ENCODE measurements at places on chromosomes 5 and 9.

DNA sequence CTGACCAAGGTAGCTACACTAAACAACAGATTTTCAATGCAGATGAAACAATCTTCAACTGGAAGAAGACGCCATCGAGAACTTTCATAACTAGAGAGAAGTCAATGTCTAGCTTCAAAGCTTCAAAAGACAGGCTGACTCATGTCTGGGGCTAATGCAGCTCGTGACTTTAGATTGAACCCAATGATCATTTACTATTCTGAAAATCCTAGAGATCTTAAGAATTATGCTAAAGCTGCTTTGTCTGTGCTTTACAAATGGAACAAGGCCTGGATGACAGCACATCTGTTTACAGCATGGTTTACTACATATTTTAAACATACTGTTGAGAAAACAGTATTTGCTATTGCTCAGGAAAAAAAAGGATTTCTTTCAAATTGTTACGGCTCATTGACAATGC lies 54.9 kb downstream of the RICTOR start:
- DNase-seq: no peak

DNA sequence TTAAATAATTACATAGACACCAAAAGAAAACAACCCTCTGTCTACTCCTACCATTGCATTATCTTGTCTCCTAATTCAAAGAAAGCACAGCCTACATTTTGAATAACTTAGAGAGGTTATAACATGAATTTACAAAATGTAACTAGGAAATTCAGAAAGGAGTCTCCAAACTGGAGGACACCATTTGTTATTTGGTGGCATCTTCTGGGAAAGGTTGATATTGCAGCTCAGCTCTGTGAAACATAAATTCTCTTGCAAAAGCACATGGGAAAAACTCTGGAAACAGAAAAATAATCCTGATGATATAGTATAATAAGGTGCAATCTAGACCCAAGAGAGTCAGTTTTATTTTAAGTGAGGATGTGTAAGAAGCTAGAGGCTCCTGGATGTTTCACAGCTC lies 215.3 kb downstream of the MLLT3 start:
- no peak for DNase-seq

DNA sequence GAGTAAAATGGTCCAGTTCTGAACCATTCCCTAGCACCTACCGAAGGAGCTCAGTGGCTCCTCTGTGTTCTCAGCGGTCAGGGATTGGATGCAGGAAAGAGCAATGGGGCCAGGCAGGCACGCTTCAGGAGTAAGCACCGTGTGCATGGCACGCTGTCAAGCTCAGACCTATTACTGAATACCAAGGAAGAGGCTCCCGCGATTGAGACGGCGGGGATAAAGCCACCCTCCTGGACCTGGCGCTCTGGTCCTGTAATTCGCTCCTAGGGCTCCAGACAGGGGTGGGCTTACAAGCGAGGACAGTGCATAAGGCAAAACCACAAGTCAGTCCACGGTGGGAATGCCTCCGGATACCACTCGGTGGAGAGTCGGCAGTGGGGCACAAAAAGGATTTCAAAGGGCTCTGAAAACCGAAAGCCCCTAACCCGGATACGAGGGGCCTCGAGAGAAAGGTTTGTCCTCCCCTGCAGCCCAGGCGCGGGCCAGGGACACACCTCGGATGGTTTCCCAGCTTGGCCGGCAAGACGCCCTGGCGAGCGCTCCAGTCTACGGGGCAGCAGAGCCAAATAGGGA lies 988 bp downstream of the OXCT1 start:
- no peak for DNase-seq

- no peak for DNase-seq
Measured at GRCh38 chr9:128771094-128771721, 519 bp downstream of the ZER1 start.

GRCh38 chr5:90866915-90867731 lies 308.5 kb downstream of the ADGRV1 start:
- no peak for DNase-seq

- DNase-seq: no peak
Measured at GRCh38 chr5:127909066-127909465, 174.5 kb upstream of the SLC12A2 start.

GRCh38 chr5:14166437-14166836 lies 23.3 kb downstream of the TRIO start:
- no peak for DNase-seq

- DNase-seq: no peak
Measured at GRCh38 chr9:132905726-132906125, 27.0 kb downstream of the SPACA9 start.

DNA sequence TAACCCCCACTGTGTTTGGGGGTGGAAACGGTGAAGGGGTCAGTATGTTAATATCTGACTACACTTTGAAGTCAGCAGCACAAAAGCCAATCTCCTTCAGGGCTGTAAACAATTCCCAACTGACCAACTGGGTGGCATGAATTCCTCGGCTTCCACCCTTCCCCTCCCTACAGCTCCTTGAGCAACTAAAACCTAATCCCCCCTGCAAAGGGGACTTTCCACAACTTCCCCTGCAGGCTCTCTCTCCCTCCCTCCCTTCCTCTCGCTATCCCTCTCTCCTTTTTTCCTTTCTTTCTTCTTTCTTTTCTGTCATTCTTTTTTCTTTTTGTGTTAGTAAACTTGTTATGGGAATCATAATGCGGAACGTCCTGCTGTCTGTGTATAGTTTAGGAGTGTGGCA lies 65.1 kb upstream of the PTCH1 start:
- DNase-seq: no peak

- no peak for DNase-seq
Measured at GRCh38 chr9:121597698-121598166, 53.7 kb upstream of the DAB2IP start.

- peak; percentile 9 for DNase-seq
Measured at GRCh38 chr9:131279196-131279862, 3.0 kb upstream of the FAM78A start.

DNA sequence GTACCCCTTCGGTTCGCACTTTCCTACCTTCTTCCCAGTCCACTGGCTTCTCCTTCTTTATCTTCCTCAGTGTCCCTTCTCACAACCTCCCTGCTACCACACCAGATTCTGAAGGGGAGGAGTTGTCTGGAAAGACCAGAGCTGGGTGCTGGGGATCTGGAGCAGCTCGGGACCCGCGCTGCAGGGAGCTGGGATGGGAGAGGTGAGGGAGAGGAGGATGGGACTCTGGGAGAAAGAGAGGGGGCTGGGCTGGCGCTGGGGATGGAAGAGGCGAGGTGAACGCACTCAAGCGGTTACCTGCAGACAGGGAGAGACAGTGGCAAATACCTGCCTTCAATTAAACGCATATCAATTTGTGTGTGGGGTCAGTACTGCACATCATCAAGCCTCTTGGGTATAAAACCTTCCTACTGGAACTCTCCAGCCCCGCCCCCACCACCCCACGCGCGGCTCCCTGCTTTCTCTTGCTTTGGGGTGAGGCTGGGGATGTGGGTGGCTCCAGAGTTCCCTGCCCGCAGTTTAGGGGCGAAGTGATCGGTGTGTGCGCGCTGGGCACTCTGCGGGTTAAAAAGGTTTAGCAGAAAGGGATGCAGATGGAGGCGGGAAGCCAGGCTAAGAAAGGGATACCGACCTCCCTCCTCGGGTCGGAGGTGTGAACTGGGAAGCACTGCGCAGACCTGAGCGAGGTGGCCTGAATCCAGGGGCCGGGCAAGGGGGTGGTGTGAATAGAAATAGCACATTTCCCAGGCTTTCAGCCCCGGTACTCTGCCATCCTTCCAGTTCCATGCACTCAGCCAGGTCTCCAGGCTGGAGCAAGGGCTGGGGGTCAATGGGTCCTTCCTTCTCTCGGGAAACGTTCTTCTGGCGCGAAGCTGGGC lies 977 bp upstream of the PAM start:
- DNase-seq: no peak

GRCh38 chr5:111950660-111951059 lies 193.7 kb upstream of the NREP start:
- no peak for DNase-seq

GRCh38 chr5:172153695-172154094 lies 34.3 kb downstream of the STK10 start:
- no peak for DNase-seq

GRCh38 chr9:91033797-91034196 lies 232.2 kb downstream of the SYK start:
- peak; percentile 67 for DNase-seq

DNA sequence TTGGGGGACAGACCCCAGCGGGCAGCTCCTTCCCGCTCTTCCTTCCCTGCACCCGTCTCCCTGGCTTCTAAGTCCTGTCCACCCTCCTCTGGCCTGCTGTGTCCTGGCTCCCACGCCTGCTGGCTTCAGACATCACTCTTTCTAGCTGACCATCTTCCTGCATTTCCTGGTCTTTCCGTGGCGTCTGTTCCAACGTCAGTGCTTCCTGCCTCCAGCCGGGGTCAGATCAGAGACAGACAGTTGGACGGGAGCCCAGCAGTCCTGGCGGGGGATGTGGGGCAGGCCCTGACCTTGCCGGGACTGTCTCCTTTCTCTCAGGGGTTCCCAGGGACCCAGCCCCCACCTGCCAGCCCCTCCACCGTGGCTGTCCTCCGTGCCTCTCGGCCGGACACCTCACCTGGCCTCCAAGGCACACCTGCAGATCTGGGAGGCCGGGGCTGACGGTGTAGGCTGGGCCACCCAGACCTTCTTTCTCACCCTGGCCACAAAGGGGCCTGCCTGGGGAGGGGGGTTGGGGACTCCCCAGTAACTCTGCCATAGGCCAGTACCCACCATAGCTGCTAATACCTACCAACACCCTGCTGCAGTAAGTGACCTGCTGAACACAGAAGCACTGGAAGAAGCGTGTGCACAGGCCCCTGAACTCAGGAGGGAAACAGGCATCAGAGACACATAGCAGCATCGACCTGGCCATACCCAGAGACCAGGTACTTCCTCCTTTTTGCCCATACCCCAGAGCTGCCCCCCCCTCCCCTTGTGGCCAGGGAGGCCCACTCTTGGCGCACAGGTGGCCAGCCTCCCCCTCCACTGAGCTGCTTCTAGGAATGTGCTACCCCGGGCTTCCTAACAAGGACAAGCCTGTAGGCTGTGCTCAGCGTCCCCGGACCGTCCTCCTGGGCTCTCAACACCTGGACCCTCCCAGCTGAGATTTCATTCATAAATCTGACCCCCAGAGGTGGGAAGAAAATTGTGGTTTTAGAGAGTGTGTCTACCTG lies 5.1 kb downstream of the NRARP start:
- DNase-seq: no peak

All from CD8-positive, alpha-beta T cell (primary cell).